ENCODE measurements at places on chromosomes 5 and 9.

- peak; percentile 18 for DNase-seq
Measured at GRCh38 chr9:135958485-135958884, 2.7 kb downstream of the UBAC1 start.

GRCh38 chr5:166625210-166625865 is 1666.1 kb upstream of the WWC1 start:
- no peak for DNase-seq

DNA sequence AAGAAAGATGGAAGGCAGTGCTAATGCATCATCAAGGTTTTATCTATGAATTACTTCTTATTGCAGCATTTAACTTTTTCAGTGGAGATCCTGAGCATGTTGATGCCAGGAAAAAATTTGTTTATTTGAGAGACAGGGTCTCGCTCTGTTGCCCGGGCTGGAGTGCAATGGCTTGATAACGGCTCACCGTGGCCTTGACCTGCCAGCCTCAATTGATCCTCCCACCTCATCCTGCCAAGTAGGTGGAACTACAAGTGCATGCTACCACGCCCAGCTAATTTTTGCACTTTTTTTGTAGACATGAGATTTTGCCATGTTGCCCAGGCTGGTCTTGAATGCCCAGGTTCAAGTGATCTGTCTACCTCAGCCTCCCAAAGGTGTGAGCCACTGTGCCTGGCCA is 47.2 kb downstream of the AOPEP start:
- DNase-seq = no peak

DNA sequence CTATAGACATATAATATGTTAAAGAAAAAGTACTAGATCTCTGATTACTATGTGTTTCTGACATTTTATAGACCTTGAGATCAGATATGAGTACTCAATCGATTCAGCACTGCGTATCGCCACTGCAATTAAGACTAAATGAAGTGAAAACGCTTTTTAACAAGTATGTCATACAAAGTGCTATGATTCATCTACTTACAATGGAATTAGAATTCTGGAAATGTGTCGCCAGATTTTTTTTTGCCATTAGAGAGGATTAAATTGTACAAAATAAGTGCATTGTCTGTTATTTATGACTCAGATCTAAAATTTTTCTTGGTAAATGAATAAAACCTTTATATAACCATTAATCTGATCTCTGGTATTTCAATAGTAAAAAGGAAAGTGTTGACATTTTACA is 20.0 kb upstream of the AGGF1 start:
- no peak for DNase-seq

DNA sequence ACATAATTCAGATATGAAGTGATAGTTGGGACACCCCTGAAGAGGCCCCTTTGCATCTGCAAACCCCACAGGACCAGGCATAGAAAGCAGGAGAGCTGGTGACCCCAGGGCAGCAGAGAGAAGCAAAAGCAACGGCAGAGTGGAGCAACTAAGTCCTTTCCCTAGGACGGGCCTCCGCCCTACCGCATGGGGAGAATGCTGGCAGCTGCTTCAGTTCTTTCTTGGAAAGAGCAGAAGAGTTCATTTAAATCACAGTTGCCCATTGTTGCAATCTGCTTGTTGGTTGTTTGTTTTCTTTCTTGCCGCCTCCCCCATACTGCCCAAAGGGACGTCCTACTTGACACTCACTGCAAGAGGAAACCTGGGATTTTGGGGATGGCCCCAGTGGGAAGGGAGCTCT is 126.2 kb downstream of the ADAMTS16 start:
- DNase-seq = no peak

DNA sequence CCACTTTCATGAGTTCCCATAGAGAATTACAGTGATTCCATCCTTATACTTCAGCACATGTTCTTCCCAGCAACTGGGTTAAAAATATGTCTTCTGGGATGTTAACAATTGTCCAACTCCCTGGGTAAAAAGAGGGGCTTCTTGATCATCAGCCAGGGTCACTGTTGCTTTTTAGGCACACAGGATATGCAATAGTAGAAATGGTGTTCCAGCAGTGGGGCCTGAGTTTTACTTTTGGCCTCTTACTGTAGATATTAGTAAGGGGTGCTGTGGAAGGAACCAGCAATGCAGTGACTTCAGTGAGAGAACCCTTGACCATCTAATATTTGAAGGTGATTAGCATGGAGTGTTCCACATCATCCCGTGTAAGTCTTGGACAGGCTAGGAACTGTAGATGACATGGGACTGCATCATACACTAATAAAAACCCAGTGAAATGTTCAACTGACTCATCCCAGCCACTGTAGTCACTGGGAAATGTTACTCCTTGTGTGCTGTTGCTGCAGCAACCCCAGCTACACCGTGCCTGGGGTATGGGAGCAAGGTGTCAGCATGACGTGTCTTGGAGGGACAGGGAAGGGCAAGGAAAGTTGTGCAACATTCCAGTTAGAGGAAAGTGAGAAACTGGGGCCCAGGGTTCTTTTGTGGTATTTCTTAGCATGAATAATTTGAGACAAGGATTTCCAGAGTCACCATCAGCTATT is 610.9 kb downstream of the RAB3C start:
- no peak for DNase-seq

All from mucosa of gallbladder (tissue), 1 donor.